T-helper 17 cell (primary cell): ENCODE measurements at places on chromosomes 7 and 10.

- H3K4me3 ChIP-seq, result no peak overlapping the region
- H3K27ac ChIP-seq, result no peak overlapping the region
- peaks cover 5% of the 10 kb centered on the region for H3K4me1 ChIP-seq
- no peak for DNase-seq
- no peaks in the 10 kb centered on the region for H3K27me3 ChIP-seq
Measured at GRCh38 chr10:11120711-11121110, 103.0 kb downstream of the CELF2 start.

GRCh38 chr10:89078724-89079672 is 88.4 kb downstream of the FAS start:
- no peak for DNase-seq
- H3K27ac ChIP-seq, result peak overlapping the region; percentile 8
- H3K27me3 ChIP-seq, result no peaks in the 10 kb centered on the region
- no peak overlapping the region for H3K4me3 ChIP-seq
- no peaks in the 10 kb centered on the region for H3K36me3 ChIP-seq

DNA sequence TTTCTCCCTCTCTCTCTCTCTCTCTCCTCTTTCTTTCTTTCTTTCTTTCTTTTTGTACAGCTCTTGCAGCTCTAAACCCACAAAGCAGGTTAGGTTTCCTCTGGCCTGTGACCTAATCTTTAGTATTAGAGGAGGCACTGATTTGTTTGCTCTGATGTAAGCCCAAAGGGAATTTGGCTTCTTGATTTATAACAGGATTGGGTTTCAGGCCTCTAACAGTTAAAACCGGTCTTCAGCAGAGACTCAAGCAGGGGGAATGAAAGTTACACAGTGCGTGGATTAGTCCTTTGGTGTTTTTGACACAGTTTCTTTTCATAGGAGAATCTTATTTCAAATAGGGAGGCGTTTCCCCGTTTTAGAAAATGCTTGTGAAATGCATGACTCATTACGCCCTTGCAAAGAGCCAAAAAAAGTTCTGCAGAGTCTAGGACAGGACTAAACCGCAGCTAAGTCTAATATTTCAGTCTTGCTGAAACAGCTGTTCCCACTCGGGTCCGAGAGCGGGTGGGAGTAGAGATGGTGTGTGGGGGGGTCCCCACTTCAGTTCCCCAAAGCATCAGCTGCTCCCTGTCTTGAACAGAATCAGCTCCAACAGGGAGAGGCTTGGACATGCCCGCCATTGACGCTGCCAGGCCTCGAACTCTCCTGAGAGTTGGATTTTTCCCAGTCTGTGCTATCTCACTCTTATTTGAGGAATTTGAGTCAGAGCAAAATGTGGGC is 296.5 kb upstream of the PITRM1 start:
- peak overlapping the region; percentile 86 for H3K4me3 ChIP-seq
- H3K27me3 ChIP-seq, result no peaks in the 10 kb centered on the region
- DNase-seq, result no peak
- no peaks in the 10 kb centered on the region for H3K36me3 ChIP-seq

GRCh38 chr10:112098682-112099081 is 84.9 kb downstream of the GPAM start:
- no peak for DNase-seq
- H3K27ac ChIP-seq, result no peak overlapping the region
- H3K36me3 ChIP-seq, result no peaks in the 10 kb centered on the region
- H3K4me3 ChIP-seq, result no peak overlapping the region
- H3K4me1 ChIP-seq, result no peaks in the 10 kb centered on the region

DNA sequence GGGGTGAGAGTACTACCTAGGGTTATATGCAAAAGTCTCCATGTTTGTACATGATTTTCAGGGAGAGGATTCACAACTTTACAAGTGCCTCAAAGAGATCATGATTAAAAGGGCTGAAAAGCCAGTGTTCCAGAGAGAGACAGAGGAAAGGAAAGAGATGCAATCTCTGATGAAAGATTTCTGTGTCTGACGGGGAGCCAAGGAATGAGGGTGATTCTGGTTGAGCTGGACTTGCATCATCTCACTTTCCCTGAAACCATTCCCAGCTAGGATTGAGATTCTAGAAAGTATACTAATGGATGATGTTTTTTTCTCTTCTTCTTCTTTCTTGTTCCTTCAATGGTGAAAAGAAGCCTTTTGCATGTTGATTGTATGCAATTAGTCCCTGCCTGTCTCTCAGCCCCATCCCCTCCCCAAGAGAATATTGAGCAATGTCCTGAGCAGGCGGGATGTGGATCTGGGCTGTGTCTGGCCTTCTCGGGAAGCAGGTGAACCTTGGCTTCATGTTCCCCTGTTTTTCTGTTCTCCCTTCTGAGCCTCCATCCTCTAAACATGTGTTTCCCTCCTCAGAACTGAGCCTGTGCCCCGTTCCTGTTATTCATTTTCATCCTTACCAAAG is 186.1 kb downstream of the ZNF365 start:
- no peak overlapping the region for H3K4me3 ChIP-seq
- no peak for DNase-seq
- H3K4me1 ChIP-seq, result peaks cover 3% of the 10 kb centered on the region
- peaks cover 7% of the 10 kb centered on the region for H3K36me3 ChIP-seq
- peaks cover 57% of the 10 kb centered on the region for H3K27me3 ChIP-seq
- no peak overlapping the region for H3K27ac ChIP-seq

- DNase-seq, result no peak
- peaks cover 8% of the 10 kb centered on the region for H3K36me3 ChIP-seq
- peaks cover 34% of the 10 kb centered on the region for H3K4me1 ChIP-seq
- no peaks in the 10 kb centered on the region for H3K27me3 ChIP-seq
- no peak overlapping the region for H3K27ac ChIP-seq
Measured at GRCh38 chr10:37854626-37855025, 2.8 kb downstream of the ZNF248 start.

GRCh38 chr10:122085423-122085911 is 96.5 kb downstream of the TACC2 start:
- no peak for DNase-seq
- H3K27ac ChIP-seq, result no peak overlapping the region
- H3K4me1 ChIP-seq, result no peaks in the 10 kb centered on the region
- H3K36me3 ChIP-seq, result no peaks in the 10 kb centered on the region
- H3K4me3 ChIP-seq, result no peak overlapping the region
- H3K27me3 ChIP-seq, result peaks cover 17% of the 10 kb centered on the region

DNA sequence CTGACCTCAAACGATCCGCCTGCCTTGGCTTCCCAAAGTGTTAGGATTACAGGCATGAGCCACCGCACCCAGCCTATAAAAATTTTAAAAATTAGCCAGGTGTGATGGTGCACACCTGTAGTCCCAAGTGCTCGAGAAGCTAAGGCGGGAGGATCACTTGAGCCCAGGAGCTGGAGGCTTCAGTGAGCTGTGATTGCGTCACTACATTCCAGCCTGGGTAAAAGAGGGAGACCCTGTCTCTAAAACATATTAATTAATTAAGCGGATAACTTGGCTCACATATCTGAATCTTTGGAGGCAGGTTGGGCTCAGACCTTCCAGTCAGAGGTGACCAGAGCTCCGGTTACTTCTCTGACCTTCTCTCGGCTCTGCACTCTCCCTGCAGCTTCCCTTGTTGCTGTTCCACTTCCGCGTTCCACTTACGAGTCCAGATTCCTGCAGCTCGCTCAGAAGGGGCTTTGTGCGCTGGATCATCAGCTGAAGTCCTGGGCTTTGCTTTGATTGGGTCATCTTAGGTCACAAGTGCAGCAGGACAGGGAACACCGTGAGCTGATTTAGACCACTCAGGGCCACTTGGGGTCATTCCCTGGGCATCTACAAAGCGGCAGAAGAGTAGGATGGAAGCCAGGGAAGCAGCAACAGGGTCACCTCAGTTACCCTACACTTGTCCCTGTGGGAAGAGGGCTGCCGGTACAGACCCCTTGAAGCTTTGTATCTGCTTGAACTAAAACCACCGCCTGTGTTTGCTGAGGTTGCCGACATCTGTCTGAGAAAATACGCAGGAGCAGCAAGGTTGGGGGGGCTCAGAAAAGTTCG is 2.0 kb upstream of the ARPC1B start:
- no peaks in the 10 kb centered on the region for H3K36me3 ChIP-seq
- no peak for DNase-seq
- no peak overlapping the region for H3K27ac ChIP-seq
- peaks cover 13% of the 10 kb centered on the region for H3K4me1 ChIP-seq
- peak overlapping the region; percentile 89 for H3K4me3 ChIP-seq
- no peaks in the 10 kb centered on the region for H3K27me3 ChIP-seq

GRCh38 chr7:157541295-157542067 is 204.7 kb downstream of the DNAJB6 start:
- peaks cover 12% of the 10 kb centered on the region for H3K27me3 ChIP-seq
- DNase-seq, result no peak
- no peak overlapping the region for H3K4me3 ChIP-seq
- H3K36me3 ChIP-seq, result no peaks in the 10 kb centered on the region

- no peak overlapping the region for H3K27ac ChIP-seq
- peaks cover 14% of the 10 kb centered on the region for H3K27me3 ChIP-seq
- DNase-seq, result no peak
- no peaks in the 10 kb centered on the region for H3K4me1 ChIP-seq
- H3K4me3 ChIP-seq, result no peak overlapping the region
Measured at GRCh38 chr10:131082991-131083481, 228.5 kb downstream of the TCERG1L start.

- no peak for DNase-seq
- no peak overlapping the region for H3K27ac ChIP-seq
- H3K36me3 ChIP-seq, result no peaks in the 10 kb centered on the region
- no peak overlapping the region for H3K4me3 ChIP-seq
Measured at GRCh38 chr10:133159611-133159949, 439 bp upstream of the KNDC1 start.

DNA sequence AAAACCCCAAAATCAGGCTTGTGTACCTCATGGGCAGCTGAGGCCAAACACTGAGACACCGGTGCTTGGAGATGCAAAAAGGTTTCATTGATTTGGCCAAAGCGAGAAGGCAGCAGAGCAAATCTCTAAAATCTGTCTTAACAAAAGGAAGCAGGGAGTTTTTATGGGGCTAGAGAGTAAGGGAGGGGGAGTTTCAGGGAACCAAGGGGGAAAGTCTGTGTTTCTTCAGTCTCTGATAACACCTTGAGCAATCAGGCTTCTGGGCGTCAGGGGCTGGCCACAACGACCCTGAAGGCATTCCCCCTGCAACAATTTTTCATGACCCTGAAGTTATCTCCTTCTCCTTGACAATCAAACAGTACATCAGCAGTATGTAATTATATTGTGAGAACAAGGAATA is 2.7 kb upstream of the ZNF786 start:
- no peaks in the 10 kb centered on the region for H3K27me3 ChIP-seq
- peaks cover 5% of the 10 kb centered on the region for H3K36me3 ChIP-seq
- DNase-seq, result no peak
- H3K4me1 ChIP-seq, result peaks cover 22% of the 10 kb centered on the region
- no peak overlapping the region for H3K27ac ChIP-seq

- H3K27ac ChIP-seq, result no peak overlapping the region
- no peaks in the 10 kb centered on the region for H3K4me1 ChIP-seq
- H3K27me3 ChIP-seq, result no peaks in the 10 kb centered on the region
- no peak for DNase-seq
- H3K36me3 ChIP-seq, result no peaks in the 10 kb centered on the region
Measured at GRCh38 chr10:86107131-86107530, 259.5 kb downstream of the GRID1 start.

DNA sequence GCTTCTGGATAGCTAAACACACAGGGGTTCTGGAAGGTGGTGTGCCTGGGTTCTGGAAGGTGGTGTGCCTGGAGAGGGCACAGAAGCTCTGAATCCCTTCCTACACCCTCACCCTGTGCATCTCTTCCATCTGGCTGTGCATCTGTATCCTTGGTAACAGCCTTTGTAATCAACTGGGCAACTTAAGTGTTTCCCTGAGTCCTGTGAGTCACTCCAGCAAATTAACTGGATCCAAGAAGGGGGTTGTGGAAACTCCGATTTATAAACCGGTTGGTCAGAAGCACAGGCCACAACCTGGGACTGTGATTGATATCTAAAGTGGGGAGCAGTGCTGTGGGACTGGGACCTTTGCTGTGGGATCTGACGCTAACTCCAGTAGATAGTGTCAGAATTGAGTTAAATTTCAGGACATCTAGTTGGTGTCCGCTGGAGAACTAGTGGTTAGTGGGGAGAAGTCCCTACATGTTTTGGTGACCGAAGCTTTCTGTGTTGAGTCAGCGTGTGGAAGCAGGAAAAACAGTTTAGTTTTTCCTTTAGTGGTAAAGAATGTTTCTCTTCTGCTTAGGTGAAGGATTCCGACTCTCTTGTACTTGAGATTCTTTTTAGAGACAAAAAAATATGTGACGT is 228.1 kb downstream of the BMPER start:
- DNase-seq, result no peak
- no peaks in the 10 kb centered on the region for H3K27me3 ChIP-seq
- H3K4me1 ChIP-seq, result no peaks in the 10 kb centered on the region
- no peak overlapping the region for H3K27ac ChIP-seq
- no peaks in the 10 kb centered on the region for H3K36me3 ChIP-seq

DNA sequence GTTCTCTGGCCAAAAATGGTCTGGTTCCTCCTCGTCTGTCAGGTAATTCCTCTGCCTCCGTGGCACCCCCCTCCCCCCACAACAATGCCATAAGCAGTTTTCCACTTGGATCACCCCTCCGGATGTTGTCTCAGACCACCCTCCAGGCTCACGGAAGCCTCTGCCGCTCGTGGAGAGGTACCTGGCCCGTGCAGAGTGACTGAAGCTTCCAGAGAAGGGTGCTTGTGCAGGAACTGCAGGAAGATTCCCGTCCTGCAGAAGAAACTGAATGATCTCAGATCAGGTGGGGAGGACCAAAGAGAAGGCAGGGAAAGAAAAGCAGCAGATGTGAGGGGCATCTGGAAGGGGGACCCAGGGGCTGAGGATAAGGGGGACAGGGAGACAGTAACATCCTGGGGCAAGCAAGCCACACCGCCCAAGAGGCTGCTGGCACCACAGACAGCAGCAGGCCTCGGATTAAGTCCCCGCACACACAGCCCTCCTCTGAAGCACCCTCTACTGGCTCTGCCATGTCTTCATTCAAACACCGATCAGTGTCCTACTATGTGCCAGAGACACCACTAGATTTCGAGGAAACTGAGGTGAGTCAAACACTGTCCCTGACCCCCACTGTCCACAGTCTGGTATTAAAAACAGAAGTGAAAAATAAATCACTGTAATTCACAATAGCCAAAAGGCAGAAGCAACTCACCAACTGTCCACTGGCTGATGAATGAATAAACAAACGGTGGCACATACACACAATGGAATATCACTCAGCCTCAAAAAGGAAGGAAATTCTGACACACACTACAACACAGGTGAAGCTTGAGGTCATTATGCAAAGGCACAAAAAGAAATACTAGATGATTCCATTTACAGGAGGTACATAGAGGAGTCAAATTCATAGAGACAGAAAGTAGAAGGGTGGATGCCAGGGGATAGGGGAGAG is 26.4 kb downstream of the KIAA1549 start:
- peaks cover 30% of the 10 kb centered on the region for H3K27me3 ChIP-seq
- H3K4me1 ChIP-seq, result peaks cover 5% of the 10 kb centered on the region
- no peak overlapping the region for H3K4me3 ChIP-seq
- no peak for DNase-seq

DNA sequence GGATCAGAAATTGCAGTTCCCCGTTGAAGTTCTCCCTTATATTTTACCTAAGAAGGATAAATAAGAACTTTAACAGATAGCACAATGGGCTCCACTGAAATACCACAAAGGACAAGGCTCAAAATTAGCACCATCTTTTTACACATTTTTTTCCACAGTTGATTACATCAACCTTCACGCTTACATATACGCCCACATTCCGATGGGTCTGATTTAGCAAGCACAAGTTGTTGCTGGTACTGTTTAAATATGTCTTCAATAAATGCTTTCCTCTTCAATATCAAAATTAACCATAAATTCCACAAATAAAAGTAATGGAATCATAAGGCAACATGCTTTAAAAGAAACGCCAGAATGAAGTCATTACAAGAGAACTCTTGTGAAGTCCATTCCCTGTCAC is 79.5 kb downstream of the NEBL start:
- H3K4me1 ChIP-seq, result no peaks in the 10 kb centered on the region
- no peak overlapping the region for H3K4me3 ChIP-seq
- H3K27me3 ChIP-seq, result no peaks in the 10 kb centered on the region
- no peaks in the 10 kb centered on the region for H3K36me3 ChIP-seq
- H3K27ac ChIP-seq, result no peak overlapping the region
